ENCODE measurements at places on chromosomes 2 and 18. TPM values are rescaled to one million over a fixed set of nuclear protein-coding genes. Genes with fewer than 3 reads are reported as not detected.

CREG2 gene
- polyA plus RNA-seq, result not detected

NBAS gene
- polyA plus RNA-seq, result 15.8 TPM

STPG4 gene
- 0.41 TPM for polyA plus RNA-seq

C2orf74 gene
- polyA plus RNA-seq, result 26.0 TPM

TMEM178A gene
- polyA plus RNA-seq, result not detected

CMPK2 gene
- polyA plus RNA-seq, result 1.6 TPM

TRPM8 gene
- polyA plus RNA-seq, result not detected

SPATA3 gene
- polyA plus RNA-seq, result not detected

PARD3B gene
- polyA plus RNA-seq, result not detected

CD302 gene
- 2.1 TPM for polyA plus RNA-seq

INHA gene
- not detected for polyA plus RNA-seq

RAMP1 gene
- polyA plus RNA-seq, result not detected

EVX2 gene
- not detected for polyA plus RNA-seq

CCDC178 gene
- not detected for polyA plus RNA-seq

KCNS3 gene
- polyA plus RNA-seq, result 0.24 TPM

GRP gene
- not detected for polyA plus RNA-seq

THSD7B gene
- polyA plus RNA-seq, result not detected

TUBA3E gene
- polyA plus RNA-seq, result not detected
